ENCODE measurements at places on chromosomes 7 and 10.

DNA sequence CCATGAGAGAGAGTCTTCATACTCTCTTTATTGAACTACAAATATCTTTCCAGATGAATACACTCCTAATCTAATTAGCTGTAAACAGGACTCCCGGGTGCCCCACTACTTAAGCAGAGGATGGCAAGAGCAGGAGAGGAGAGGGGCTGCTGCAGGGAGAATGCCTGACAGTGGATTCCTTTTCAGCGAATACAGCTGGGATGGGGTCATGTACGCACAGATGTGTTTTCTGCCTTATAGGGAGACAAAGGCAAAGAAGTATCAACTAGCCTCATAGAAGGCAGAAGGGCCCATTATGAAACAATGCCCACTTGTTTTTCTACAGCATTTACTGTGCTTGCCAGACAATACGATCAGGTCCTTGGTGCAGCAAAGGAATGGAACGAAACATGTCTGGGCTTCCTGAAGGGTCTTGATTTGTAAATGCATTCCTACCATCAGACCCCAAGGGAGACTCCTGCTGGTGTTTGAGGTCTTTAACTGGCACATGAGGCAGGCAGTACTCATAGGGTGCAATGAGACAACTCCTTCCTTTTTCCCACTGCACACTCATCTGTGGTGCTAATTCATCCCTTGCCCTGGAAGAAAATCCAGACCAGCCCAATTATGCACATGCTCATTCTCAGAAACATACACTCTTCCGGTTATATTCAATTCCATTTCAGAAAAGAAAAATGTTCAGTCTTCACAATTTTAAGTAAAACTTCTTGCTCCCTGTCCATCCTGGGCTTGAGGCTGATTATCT, 117.1 kb downstream of the AOAH start:
- DNase-seq: no peak

DNA sequence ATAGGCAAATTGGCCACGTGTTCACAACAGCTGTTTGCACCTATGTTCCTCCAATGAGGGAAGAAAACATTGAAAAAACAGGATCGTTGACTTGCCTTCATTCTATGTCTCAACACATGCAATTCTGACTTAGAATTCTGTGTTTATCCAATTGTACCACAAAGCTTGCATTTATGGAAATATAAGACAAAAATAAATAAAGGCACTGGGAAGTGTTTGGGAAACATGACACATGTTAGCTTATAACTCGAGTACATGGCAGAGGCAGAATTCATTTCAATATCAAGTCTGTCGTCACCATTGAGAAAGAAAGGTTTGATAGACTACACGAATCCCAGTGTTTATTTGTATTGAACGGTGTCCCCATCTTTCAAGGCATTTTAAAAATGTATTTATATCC, 291.2 kb downstream of the AHR start:
- no peak for DNase-seq

GRCh38 chr10:113316506-113316905, 236.3 kb upstream of the HABP2 start:
- DNase-seq: no peak

DNA sequence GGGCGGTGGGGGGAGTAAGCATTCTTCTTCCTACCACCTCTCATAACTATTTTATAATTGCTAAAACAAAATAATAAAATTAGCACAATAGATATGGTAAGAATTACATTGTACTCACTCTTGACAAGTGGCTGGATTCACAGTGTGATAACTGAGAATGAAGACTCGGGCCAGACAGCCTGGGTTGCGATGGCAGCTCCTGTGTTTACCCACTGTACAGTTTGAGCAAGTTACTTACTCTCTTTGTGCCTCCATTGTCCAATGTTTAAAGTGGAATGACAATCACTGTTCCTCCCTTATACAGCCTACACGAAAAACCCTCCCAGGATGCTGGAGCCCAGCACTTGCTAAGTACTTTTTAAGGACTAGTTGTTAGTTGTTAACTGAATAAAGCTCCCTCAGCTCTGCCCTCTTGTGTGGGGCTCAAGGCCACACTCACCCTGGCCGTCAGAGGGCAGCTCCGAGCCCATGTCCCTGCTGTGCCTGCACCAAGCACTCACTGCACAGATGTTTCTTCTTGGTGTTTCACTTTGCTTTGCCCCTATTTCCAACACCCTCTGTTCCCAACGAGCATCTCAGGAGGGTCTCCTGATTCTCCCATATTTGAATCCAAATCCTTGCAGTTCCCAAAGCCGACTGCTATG, 56.4 kb upstream of the NPS start:
- no peak for DNase-seq

DNA sequence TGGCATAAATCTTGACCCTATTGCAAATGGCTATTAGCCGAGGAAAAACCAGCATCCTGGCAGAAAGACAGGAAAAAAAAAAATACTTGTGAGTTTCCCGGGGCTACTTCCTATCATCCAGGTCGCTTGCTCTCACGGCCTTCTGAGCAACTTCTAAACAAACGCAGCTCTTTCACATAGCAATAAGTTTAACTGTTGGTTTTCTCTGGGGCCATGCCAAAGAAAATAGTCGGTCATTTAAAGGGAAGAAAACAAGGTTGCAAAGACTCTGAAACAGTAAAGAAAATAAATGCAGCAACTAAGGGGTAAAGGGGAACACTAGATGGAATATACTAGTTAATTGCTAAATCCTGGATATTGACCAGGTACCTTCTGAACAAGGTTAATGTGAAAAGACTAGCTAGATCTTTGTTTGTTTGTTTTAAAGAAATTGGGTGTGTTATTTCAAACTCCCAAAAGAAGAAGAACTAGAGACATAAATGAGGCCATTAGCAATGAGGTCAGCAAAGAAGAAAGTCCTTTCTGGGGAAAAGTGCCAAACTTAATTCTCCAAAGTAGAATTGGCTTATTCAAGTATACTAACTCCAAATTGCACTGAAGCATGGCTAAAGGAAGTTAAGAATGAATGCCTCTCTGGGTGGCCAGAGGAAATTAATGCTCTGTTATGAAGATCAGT, 54.2 kb downstream of the SLC39A12 start:
- DNase-seq: no peak

Measured in activated CD4-positive, alpha-beta T cell treated with anti-CD3 and anti-CD28 coated beads, Interleukin-2, amount 50 U/mL, for 16 hours (primary cell).